ENCODE measurements at places on chromosomes 7 and 10.
A peak's percentile ranks its signal among the peaks of the same experiment; 100 is the strongest.

GRCh38 chr10:30002426-30003266, 56.7 kb downstream of the JCAD start:
- DNase-seq = no peak

DNA sequence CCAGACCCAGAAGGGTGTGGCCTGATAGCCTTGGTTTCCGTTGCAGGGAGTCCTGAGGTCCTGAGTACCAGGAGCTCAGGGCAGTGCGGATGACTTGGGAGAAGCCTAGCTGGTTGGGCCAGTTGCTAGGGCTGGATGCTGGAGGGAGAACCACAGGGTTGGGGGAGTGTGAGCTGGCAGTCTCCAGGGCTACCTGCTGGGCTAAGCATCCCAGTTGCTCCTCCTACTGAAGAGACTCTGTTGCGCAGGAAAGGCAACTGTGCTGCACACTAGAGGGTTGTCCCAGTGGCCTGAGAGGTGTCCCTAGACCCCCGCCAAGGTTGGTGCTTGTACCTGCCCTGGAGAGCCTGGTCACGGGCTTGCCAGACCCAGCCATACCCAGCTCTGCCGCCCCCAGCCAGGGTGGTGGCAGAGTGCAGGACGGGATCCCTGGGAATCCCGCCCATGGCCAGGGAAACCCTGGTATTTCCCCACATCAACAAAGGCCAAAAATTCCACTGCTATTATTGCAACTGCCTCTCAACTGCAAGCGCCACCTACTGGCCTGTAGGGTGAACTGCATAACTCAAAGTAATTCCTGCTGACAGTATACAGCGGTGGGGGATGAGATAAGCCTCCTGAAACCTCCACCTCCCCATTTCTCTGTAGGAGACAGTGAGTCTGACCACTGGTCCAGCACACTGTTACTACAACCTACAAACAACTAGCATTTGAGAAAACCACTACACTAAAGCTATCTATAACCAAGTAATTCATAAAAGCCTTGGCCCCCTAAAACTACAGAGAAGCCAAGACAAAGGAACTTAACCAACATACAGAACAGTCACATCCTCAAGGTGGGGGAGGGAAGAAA, 67.6 kb upstream of the DDC start:
- no peak for DNase-seq

- DNase-seq = no peak
These were observed 38.6 kb downstream of the BPGM start for GRCh38 chr7:134685250-134685649.

- no peak for DNase-seq
These were observed 103.0 kb downstream of the JCAD start for GRCh38 chr10:29956335-29956924.

- DNase-seq = no peak
These were observed 12.5 kb downstream of the ADRA2A start for GRCh38 chr10:111089293-111089692.

- DNase-seq = no peak
These were observed 214.7 kb downstream of the ELFN1 start for GRCh38 chr7:1884583-1885350.

- DNase-seq = peak; percentile 17
These were observed 112.9 kb downstream of the COL13A1 start for GRCh38 chr10:69914398-69915214.

GRCh38 chr7:18927134-18927533, 190.3 kb downstream of the TWIST1 start:
- no peak for DNase-seq

DNA sequence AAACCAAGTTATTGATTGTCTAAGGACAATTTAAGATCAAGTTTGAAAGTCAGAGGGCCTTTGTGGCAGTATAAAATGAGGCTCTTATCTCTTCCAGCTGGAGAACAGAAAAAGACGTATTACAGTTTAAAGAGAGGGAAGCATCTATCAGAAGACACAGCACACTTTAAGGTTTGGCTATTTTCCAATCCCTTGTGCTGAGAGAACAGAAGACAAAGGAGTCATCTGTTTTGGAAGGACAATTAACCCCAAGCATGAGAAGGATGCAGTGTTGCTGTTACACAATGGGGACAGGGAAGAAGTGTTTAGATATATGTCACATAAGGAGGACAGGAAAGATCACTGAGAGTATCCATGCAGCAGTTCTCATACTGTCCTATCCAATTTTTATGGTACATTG, 1224.2 kb upstream of the SORCS1 start:
- DNase-seq = no peak

DNA sequence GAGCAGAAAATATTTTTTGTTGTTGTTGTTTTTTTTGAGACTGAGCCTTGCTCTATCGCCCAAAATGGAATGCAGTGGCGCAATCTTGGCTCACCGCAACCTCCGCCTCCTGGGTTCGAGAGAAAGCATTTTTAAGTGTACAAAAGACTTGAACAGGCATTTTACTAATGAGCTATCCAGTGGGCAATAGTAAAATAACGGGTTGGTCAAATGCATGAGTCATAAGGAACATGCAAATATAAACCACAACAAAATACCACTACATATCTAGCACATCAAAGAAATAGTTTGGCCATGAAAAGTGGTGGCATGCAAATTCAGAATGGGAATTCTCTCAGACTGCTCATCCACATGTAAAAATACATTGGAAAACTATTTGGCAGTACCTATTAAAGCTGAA, 71.7 kb upstream of the TMEM106B start:
- DNase-seq = no peak

DNA sequence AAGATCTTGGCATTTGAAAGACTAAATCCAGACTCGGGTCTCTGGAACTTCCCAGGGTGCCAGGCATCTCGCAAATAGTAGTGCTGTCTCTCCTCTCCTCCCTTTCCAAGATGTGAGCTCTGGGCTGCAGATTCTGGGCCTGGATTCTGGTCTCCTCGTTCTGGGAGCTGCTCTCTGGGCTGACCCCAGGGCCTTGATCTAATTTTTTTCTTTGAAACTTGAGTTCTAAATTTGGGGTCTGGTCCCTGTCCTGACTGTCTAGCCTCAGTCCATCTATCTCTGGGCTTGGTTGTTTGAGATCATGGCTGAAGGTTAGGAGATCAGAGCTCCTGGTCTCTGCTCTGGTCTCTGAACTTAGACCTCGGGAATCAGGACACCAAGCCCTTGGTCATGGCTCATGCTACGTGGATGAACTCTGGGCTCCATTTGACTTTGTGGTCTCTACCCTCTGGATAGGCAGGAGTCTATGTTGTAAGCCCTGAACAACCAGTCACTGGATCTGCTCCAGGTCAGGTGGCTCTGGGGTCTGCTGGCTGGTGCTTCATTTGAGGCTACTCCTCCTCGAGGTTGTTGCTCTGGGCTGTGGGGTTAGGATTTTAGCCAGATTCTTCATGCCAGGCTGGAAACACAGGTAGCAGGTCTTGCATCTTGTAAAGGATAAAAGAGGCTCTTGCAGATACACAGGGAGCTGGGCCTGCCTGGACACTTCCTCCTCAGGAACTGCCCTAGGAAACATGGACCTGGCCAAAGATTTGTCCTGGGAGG, 8.0 kb upstream of the MBL2 start:
- DNase-seq = no peak

- no peak for DNase-seq
These were observed 171.6 kb downstream of the CCDC3 start for GRCh38 chr10:12829831-12830390.

GRCh38 chr10:106513352-106513771, 651.1 kb downstream of the SORCS1 start:
- no peak for DNase-seq

- no peak for DNase-seq
These were observed 97.0 kb upstream of the SVIL start for GRCh38 chr10:29731760-29732159.
